NCI-H1092 (cell line): ENCODE measurements at places on chromosomes 4 and X.

DNA sequence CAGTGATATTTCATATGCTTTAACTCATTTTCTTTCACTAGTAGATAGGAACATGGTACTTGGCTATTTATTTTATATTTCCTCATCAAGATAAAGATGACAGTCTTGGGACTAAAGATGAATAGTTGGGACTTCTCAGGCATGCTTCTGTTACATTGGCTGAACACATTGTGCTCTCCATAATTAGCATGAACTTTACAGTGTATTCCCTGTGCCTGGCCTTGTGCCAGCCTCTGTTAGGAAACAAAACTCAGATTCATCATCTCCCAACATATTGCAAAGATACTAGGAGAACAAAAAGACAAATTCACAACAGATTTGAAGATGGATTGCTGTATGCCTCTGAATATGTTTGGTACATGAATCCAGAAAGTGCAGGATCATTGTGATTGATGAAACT, 26.4 kb downstream of the GRIA2 start:
- DNase-seq, result no peak

- no peak for DNase-seq
Measured at GRCh38 chrX:30613721-30614120, 36.2 kb upstream of the TASL start.

DNA sequence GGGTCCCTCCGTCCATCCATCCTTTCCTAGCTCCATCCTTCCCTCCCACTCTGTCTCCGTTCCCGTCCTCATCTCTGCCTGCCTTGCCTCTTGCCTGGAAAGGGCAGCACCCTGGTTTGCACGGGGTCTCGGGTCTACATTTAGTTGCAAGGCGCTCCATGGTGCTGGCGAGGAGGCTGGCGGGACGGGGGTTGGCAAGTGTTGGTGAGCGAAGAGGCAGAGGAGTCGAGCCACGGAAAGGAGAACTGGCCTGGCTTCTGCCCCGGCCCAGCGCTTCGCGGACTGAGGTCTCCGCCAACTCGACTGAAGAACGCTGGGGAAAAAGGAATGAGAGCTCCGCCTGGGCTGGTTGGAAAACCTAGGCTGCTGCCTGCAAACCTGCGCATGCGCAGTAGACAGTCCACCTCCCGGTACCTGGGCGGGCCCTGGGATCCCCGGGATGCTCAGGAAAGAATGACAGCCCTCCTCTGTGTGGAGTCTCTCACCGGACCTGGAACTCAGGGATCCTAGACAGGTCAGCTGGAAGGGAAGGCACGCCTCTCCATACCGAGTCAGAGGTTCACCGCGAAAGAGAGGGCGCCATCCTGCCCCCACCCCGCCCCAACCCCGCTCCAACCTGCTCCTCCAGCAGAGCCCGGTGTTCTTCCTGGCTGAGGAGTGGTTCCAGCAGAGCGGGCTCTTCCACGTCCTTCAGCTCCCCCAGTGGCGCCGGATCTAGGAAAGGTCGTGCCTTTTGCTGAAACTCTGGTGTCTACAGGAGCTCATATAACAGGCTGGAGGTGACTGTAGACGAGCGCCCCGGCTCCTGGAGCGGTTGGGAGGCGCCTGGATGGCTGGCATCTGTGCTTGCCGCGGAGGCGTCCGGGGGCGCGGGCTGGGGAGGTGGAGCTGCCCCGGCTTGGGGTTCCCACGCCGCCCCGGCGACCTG, 6.0 kb downstream of the FRG2 start:
- DNase-seq, result no peak

DNA sequence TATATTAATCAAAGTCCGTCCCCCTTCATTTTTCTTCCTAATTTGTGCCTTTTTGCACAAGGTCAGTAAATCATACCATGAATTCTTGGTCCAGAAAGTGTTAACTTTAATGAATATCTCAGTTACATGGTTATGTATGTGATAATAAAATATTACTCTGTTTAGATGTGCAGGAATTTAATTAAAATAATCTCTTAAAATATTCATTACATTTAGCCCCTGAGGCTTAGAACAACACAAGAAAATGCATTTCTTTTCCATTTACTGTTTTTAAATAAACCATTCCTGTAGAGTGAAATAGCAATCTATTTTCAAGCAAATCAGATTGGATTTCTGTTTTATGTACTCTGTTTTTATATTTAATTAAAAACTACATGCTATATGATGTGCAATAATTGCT, 17.6 kb downstream of the MAB21L2 start:
- DNase-seq, result no peak

DNA sequence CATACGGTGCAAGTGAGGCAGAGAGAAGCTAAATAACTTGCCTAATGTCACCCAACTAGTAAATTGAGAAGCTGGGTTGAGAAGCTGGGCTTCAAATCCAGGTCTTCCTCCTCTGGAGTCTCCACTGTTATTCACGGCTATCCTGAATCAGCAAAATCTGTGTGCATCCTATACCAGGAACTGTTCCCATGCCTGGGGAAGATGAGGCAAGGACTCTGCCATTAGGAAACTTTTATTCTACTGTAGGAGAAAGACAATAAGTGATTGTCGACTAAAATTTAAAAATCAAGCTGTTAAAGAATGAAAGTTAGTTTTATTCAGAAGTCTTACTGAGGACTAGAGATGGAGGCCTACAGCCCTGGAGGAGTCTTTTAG, 872 bp upstream of the TEC start:
- DNase-seq, result no peak

DNA sequence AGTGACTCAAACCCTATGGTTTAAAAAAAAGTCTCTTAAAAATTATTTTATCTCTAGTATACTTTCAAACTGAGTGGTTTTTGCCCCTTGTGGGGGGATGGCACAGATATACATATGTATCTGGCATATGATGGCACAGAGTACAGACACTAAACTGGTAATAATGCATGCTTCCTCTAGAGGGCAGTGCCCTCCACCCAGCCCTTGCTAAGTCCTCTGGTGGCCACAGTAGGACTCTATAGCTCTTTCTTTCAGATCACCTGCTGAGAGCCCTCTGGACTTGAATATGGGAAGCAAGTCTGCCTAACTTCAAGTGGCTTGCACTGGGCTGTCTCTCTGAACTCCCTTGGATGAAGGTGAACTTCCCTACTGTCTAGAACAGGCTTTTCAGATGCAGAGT, 66.3 kb downstream of the TSPAN7 start:
- no peak for DNase-seq

- no peak for DNase-seq
Measured at GRCh38 chrX:10160211-10160610, 3.4 kb downstream of the CLCN4 start.
